Gastroesophageal sphincter (tissue), 4 donors: ENCODE measurements at places on chromosomes 13 and 19. TPM values are rescaled to one million over a fixed set of nuclear protein-coding genes. Genes with fewer than 3 reads are reported as not detected.

Gene THSD1
- total RNA-seq: 3.9 TPM

DNA sequence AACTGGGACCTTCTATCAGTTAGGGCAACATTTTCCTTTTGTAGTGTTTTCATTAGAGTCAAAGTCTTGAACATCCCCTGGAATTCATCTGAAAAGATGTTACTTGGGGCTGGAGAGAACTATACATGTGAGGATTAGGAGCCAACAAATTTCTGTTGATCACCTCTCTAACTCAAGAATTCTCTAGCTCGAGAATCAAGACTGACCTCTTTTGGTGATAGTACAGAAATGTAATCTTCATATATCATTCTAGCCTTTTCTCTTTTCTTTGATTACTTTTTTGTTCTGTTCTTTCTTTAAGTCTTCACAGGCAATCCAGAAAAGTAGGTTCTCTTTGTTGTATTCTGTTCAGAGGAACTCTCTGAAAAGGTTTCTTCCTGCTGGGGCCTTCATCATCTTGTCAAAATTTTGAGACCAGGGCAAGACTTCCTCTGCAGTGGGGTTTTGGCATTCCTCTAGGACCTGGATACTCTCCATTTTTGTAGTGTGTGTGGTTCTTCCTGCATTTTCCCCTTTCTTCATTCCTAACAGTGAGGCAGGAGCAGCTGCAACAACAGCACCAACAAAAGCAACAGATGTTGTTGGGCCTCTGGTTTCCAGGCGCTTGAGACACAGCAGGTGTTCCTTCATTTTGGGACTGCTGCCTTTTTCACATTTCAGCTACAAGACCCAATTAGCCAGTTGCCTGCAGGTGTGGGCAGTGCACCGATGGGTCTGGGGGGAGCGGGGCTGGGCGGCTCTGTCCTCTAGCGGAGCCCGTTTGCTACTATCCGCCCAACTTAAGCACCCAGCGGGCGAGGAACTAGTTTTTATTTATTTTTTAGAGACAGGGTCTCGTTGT, 26.2 kb downstream of the ELF1 start:
- no peak for ATAC-seq

GRCh38 chr19:12064590-12065538, at the start of gene ZNF844:
ZNF844 (plus strand) TSS chr19:12064731; CDS start chr19:12064874, 143 bp downstream.
- ATAC-seq: peak; percentile 99

- ATAC-seq: no peak
Observed at GRCh38 chr19:35543280-35544109, 1.9 kb upstream of the TMEM147 start.

DNA sequence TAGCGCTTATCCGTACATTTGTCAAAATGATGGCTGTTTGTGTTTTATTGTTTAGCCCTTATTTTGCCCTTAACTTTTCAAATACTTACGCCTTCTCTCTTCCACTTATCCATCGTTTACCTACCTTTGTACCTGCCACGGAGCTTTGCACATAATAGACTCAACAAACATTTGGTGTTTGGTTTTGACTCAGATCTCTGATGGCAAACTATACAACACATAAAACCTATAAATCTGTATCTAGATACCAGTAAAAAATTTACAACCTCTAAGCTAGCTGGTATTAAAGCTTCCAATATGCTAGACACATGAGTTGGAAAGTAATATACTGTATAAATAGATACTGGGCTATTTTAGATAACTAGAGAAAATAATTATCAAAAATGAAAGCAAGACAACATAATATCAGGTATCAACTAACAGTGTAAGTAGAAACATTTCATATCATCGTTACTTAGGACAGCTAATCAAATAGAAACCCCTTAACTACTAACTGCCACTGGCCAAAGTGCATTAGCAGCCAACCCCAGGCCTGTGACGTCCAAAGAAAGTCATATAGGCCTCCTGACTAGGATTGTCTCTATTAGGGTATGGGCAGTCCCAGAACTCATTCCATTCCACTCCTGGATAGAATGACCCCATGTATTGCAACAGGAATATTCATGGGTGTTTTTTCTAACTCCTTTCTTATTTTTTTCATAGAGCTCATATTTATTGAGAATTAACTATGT, 53.8 kb downstream of the KCTD12 start:
- no peak for ATAC-seq

- no peak for ATAC-seq
Observed at GRCh38 chr13:20399961-20400360, 125.7 kb downstream of the CRYL1 start.

DNA sequence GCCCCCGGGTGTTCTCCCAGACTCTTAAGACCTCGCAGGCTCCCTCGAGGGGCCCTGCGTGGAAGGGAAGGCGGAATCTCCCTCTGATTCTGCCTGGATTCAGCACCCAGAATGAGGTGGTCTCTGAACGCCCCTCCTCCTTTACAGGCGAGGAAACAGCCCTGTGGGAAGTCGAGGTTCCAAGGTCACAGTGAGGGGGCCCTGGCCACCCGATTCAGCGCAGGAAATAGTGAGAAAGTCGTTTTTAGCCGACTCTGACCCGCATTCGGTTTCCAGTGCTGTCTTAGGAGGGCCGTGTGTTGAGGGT, 1.1 kb downstream of the BSG start:
- no peak for ATAC-seq

Gene ANKRD24
- 1.2 TPM for total RNA-seq

DNA sequence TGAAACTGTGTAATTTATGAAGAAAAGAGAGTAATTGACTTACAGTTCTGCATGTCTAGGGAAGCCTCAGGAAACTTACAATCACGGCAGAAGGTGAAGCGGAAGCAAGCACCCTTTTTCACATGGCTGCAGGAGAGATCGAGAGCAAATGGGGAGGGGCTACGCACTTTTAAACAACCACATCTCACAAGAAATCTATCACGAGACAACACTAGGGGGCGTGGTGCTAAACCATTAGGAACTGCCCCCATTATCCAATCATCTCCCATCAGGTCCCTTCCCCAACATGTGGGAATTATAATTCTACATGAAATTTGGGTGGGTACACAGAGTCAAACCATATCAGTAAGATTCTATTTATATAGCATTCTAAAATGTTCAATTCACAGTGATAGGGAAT, 114.8 kb upstream of the TRPC4 start:
- no peak for ATAC-seq

- ATAC-seq: no peak
Observed at GRCh38 chr19:45668342-45668871, 386 bp downstream of the GIPR start.

DNA sequence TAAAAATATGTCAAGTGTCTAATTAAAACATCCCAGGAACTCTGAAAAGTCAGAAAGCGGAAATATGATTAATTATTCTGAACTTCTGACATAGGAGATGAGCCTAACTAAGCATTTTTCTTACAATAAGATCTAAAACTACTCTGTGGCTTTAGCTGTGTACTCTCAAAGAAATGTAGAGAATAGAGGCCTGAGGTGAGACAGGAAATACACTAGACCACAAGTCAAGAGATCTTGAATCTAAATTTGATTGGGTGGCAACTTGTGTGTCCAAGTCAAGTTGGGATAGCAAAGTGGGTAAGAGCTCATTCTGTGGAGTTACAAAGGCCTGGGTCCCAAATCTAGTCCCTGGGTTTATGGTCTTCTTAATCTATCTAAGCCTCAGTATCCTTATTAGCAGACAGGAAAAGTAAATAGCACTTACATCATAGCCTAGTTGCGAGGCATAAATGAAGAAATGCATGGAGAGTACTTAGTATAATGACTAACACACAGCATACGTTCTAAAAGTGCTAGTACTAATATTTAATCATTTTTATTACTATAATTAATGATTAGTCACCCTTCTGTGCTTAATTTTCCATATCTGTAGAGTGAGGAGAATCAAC, 9.4 kb upstream of the LRRC63 start:
- no peak for ATAC-seq

Gene STOML3
- not detected for total RNA-seq

Gene COL5A3
- total RNA-seq: 22.1 TPM

- no peak for ATAC-seq
Observed at GRCh38 chr13:64925727-64926126, 2304.4 kb downstream of the PCDH9 start.

Gene PROZ
- not detected for total RNA-seq

DNA sequence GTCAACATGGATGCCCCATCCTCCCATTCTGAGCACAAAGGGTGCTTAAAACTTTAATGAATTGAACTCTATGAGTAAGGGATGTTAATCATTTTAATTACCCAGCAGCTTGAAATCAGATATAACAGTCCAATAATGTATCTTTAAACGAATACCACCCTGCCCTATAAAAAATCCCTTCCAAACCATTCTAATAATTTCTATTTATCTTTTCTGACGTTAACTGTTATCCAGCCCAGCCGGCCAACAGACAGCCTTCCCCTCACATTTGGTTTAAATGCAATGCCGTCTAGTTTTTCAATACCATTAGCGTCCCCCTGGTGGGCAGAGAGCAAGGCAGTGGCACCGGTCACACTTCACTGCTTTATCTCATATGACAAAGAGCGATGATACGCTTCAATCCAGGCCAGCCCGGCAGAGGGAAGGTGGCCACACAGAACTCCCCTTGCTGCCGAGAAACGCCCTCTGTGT, 402.2 kb upstream of the ZNF507 start:
- no peak for ATAC-seq

- ATAC-seq: no peak
Observed at GRCh38 chr13:84031120-84031519, 148.8 kb upstream of the SLITRK1 start.

Gene IGFL2
- not detected for total RNA-seq

Gene SLC25A42
- 12.9 TPM for total RNA-seq

- no peak for ATAC-seq
Observed at GRCh38 chr13:74930402-74931165, 551.4 kb downstream of the TBC1D4 start.

Gene YJEFN3
- 1.4 TPM for total RNA-seq

DNA sequence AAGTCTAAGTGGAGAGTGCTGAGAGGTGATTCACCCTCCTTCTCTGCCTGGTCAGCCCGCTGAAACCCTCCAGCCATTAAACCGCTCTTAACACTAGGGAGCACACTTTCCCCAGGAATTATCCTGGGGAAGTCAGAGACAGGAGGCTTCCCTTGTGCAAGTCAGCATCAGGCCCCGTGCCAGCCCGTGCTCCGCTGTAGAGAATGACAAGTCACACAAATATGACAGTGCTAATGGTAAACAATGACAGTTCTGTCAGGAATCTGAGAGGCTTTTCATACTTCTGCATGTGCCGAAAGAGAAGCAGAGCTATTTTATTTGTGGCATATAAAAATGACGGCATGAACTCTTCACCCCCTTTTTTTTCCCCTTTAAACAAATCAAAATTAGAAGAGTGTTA, 816.9 kb upstream of the SLC10A2 start:
- ATAC-seq: peak; percentile 66

- peak; percentile 32 for ATAC-seq
Observed at GRCh38 chr19:38182536-38183210, 41.3 kb downstream of the DPF1 start.

- ATAC-seq: peak; percentile 93
Observed at GRCh38 chr19:15280915-15281683, 48.9 kb upstream of the EPHX3 start.

Gene TMEM238
- total RNA-seq: not detected

Gene TRPC4
- total RNA-seq: 1.1 TPM

DNA sequence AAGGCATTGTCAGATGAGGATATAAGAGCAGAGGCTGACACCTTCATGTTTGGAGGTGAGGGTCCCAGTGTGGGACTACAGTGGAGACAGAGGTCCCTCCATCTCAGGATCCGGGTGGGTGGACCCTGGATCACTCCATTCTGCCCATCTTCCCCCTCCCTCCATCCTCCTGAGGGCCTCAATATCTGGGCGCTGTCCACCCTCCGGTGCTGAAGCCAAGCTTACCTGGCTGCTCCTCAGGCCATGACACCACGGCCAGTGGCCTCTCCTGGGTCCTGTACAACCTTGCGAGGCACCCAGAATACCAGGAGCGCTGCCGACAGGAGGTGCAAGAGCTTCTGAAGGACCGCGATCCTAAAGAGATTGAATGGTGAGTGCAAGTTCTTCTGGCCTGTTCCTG, 11.9 kb downstream of the CYP4F12 start:
- no peak for ATAC-seq

GRCh38 chr19:48493718-48494401, 17.8 kb downstream of the LMTK3 start:
- peak; percentile 20 for ATAC-seq

DNA sequence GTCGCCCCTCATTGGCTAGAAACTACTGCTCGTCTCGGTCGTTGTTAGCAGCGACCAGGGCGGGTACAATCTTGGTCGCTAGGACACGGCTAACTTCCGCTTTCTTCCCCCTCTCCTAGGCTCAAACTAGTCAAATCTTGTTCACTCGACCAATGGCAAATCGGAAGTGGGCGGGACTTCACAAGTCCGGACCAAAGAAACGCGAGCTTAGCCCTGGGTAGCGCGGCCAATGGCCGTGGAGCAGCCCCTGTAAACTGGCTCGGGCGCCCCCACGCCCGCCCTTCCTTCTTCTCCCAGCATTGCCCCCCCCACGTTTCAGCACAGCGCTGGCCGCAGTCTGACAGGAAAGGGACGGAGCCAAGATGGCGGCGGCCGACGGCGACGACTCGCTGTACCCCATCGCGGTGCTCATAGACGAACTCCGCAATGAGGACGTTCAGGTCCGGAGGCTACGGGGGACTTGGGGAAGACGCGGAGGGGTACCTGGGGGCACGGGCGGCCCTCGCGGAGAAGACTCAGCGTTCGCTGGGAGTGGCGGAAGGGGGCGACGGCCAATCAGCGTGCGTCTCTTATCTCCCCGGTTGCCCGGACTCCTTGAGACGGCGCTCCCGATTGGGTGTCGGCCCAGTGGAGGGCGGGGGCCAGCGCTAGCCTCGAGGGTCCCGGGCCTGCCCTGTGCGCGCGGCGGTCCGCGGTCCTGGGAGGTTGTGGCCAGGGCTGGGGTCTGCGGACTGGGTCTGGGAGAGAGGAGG, at the start of gene PPP2R1A:
Gene PPP2R1A (plus strand): TSS at position 318 of the 752 bp plus-strand sequence. CDS start 45 bp downstream, at position 363.
- peak; percentile 96 for ATAC-seq

Gene CEACAM3
- 1.6 TPM for total RNA-seq

DNA sequence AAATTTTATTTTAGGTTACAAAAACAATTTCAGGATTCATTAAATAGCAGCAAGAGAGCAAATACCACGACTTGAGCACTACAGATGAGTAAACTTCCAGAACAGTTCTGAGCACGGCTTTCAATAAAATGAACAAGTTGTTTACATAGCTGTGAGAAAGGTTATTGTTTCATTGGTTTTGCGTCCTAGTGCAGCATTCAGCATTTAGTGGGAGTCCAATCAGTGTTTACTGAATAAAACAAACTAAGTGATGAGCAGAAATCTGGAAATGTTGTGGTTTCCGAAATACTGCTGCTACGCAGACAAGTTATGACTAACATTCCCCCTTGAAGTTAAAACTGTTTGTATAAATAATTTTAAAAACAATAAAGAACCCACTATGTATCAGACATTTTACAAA, 251.5 kb upstream of the STARD13 start:
- ATAC-seq: no peak

Gene LIG4
- total RNA-seq: 10.4 TPM

Gene MEDAG
- total RNA-seq: 38.2 TPM
